ENCODE measurements at places on chromosomes 11 and 22. TPM values are rescaled to one million over a fixed set of nuclear protein-coding genes. Genes with fewer than 3 reads are reported as not detected.

The FERMT3 gene
- total RNA-seq: 178 TPM

The KRTAP5-10 gene
- total RNA-seq: not detected

The DEPDC5 gene
- 23.6 TPM for total RNA-seq

- DNase-seq: peak; percentile 86
These were observed at the start of gene SORL1 for GRCh38 chr11:121451986-121452608. TSS of gene SORL1 (plus strand) at chr11:121452314. CDS start at chr11:121452332, 18 bp downstream.

- no peak for DNase-seq
These were observed 26.5 kb upstream of the TREH start for GRCh38 chr11:118705791-118706545.

DNA sequence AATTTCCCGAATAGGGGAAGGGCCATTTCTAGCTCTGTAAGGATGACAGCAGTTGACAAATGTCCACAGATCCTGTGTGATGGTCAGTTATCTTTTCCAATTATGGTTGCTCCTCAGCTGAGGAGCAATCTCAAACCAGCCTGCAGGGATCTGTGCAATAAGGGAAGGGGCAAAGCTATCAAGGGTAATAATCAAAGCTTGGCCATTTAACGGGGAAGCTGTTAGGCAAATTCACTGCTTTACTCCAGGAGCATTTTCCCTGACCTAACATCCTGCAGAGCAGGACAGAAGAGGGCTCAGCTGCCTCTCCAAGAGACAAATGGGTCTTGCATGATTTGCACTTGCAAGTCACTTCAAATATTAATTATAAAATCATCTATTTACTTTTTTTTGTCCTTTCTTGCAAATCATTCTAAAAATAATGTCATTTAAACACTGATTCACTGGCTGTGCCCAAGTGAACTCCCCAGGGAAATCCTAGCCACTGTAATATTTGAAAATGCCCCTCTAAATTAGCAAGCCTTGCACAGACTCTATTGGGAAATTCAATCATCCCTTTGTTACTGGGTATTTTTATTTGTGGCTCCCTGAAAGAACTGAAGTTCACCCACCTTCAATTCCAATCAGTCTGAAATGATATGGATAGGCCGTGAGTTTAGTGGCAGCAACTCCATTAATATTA is 1256.7 kb downstream of the LRRC4C start:
- DNase-seq: no peak

DNA sequence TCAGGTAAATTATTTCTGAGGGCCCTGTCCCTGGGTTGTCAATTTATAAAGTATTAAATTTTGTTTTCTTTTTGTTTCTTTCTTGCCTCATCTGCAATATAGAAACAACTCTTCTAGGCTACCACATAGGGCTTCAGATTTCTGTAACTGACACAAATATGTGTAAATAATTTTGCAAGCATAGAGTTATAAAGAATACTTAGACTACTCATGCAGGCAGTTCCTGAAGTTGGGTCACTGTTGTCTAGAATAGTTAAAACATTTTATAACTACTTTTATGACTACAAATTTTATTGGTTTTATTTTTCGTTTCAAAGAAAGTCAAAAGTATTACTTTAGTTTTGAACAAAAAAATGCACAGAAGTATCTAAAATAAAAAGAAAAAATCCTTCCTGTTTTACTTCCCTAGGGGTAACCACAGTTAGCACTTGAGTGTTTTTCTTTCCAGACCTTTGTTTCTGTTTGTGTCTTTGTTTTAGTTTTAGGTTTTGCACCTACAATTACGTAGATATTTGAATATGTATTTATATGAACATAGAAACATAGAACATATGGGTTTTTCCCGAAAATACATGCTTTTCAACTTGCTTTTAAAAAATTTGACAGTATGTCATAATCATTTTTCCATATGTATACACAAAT is 12.4 kb upstream of the TMEM123 start:
- no peak for DNase-seq
